ENCODE measurements at places on chromosomes 4 and X.
A peak's percentile ranks its signal among the peaks of the same experiment; 100 is the strongest.

DNA sequence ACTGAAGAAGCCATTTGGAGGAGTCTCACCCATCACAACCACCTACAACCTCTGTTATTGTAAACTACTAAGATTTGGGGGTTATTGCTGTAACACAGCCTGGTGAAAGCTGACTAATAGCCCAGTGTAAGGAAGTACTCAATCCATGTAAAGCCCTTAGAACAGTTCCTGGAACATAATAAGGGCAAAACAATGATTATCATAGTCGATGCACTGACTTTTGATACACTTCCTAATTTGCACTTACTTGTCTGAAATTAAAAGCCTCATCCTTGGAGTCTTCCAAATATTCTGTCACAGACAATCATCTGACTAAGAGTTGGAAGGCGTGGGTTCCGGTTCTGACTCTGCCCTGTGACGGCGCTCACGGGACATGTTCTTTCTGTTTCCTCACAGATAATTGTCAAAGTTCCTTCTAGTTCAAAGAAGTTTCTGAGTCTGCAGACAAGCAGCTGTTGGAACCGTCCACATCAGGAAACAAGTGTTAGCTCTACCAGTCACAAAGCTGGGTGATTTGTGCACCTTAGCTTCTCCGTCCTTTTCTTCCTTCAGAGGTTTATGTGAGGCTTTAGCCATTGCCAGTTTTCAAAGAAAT is 33.4 kb upstream of the RASGEF1B start:
- H3K4me1 ChIP-seq: peaks cover 7% of the 10 kb centered on the region
- H3K27me3 ChIP-seq: no peaks in the 10 kb centered on the region
- DNase-seq: no peak
- no peaks in the 10 kb centered on the region for H3K36me3 ChIP-seq
- no peak overlapping the region for H3K4me3 ChIP-seq

- no peaks in the 10 kb centered on the region for H3K27me3 ChIP-seq
- no peak for DNase-seq
- no peaks in the 10 kb centered on the region for H3K4me1 ChIP-seq
- peak overlapping the region; percentile 3 for H3K27ac ChIP-seq
These were observed 1071.2 kb upstream of the ADGRL3 start for GRCh38 chr4:60128888-60129287.

DNA sequence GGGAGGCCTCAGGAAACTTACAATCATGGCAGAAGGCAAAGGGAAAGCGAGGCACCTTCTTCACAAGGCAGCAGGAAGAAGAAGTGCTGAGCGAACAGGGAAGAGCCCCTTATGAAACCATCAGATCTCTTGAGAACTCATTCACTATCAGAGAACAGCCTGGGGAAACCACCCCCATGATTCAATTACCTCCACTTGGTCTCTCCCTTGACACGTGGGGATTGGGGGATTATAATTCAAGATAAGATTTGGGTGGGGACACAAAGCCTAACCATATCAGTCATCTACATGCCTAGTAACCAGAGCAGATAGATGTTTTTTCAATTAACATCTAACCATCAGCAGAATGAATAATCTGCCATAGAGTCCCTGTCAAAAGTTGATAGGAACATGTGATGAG is 30.4 kb downstream of the FAM13A start:
- no peak overlapping the region for H3K4me3 ChIP-seq
- no peak for DNase-seq
- no peak overlapping the region for H3K27ac ChIP-seq
- H3K36me3 ChIP-seq: no peaks in the 10 kb centered on the region

DNA sequence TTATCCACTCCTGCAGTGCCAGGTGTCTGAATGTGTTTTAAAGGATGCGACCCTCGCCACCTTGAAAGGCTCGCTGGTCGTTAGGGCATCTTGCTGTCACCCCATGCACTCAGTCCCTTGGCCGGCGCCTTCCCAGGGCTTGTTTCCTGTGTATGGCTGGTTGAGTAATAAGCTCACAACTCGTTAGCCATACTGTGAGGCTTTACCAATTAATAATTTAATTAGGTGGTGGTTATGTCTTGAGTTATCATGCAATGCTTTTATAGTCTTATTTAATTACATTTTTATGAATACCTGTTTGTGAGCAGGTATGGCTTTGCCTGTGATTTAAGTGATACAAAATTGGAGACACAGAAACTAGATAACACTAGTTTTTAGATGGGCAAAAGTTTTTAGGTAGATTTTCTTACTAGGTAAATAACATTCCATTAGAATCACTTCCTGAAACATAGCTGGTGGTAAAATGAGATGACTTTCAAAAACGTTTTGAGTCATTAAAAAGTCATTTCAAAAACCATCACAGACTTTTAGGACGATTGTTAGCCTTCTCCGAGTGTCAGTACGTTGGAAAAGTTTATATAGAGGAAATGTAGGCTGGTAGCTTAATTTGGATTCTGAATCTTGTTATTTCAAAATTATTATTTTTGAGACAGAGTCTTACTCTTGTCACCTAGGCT is 18.2 kb downstream of the PTTG2 start:
- no peak for DNase-seq
- H3K27me3 ChIP-seq: no peaks in the 10 kb centered on the region
- no peaks in the 10 kb centered on the region for H3K36me3 ChIP-seq
- H3K27ac ChIP-seq: peak overlapping the region; percentile 47
- peaks cover 16% of the 10 kb centered on the region for H3K4me1 ChIP-seq
- peak overlapping the region; percentile 44 for H3K4me3 ChIP-seq

GRCh38 chr4:52655506-52655905 is 3.6 kb downstream of the USP46 start:
- no peak overlapping the region for H3K27ac ChIP-seq
- no peak for DNase-seq
- peaks cover 18% of the 10 kb centered on the region for H3K4me1 ChIP-seq
- no peaks in the 10 kb centered on the region for H3K36me3 ChIP-seq

DNA sequence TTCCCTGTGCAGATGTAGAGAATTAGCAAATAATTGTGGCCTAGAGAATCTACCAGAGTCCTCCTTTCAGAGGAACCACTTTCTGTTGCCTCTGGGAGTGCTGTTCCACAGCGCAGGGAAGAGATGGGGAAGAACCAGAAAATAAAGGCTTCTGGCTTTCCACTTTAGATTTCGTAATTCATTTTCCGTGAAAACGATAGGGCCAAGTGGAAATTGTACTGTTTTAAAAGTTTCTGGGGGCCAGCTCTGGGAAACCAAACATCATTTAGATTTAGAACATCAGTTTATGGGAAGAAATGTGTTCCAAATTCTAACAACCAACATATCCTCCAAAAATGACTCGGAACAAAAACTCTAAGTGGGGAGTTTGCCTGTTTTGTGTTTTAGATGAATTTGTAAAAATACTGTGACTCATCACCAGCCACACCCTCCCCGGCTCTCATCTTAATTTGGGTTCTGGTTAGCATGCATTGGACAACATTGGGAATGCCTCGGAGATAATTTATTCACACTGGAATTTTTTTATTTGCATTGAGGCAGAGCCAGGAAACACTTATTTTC is 65.2 kb upstream of the LNX1 start:
- H3K4me1 ChIP-seq: peaks cover 3% of the 10 kb centered on the region
- H3K36me3 ChIP-seq: no peaks in the 10 kb centered on the region
- H3K27ac ChIP-seq: no peak overlapping the region

DNA sequence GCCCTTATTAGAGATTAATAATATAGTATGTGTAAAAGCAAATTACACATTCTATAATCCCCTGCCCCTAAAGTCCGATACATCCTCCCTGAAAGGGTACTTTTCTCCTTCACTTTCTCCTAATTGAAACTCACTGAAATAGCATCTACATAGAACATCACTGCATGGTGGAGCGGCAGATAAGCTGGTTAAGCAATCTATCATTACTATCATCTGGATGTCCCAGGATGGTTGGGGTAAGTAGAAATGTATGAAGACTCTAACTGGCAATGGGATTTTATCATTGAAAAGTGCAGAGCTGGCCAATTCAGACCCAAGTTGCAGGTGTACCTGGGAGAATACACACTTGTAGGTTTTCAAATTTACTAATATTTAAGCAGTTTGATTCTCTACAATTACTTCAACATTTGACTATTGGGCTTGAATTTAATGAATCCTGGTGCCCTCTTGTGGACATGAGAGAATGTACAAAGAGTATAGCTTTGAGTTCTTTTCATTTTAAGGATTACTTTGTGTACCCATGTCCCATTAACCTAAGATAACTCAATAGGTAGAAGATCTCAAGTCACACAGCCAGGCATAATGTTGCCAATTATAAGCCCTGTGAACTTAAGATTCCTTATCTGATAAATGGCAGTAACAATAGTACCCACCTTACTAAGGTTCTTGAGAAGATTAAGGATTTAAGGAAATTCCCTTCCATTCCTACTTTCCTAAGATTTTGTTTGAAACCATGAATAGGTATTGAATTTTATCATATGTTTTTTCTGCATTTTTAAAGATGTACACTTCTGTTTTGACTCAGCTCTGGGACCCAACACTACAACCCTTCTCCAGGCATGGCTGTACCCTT is 69.8 kb downstream of the SHROOM3 start:
- H3K4me1 ChIP-seq: no peaks in the 10 kb centered on the region
- H3K27me3 ChIP-seq: no peaks in the 10 kb centered on the region

- no peaks in the 10 kb centered on the region for H3K4me1 ChIP-seq
- H3K27me3 ChIP-seq: no peaks in the 10 kb centered on the region
- H3K4me3 ChIP-seq: no peak overlapping the region
- DNase-seq: no peak
These were observed 87.5 kb downstream of the PPP3CA start for GRCh38 chr4:101259876-101260275.

GRCh38 chrX:16589826-16590225 is 60.1 kb upstream of the S100G start:
- no peak overlapping the region for H3K27ac ChIP-seq
- H3K27me3 ChIP-seq: peaks cover 12% of the 10 kb centered on the region
- DNase-seq: no peak
- no peaks in the 10 kb centered on the region for H3K4me1 ChIP-seq
- H3K36me3 ChIP-seq: no peaks in the 10 kb centered on the region

DNA sequence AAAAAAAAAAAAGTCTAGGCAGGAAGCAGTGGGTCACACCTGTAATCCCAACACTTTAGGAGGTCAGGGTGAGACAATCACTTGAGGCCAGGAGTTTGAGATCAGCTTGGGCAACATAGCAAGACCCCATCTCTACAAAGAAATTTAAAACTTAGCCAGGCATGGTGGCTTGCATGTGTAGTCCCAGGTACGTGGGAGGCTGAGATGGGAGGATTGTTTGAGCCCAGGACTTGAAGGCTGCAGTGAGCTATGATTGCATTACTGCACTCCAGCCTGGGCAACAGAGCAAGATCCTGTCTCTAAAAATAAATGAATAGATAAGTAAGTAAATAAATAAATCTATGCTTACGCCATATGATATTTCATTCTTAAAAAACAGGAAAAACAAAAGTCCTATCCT is 65.3 kb downstream of the DHRSX start:
- H3K36me3 ChIP-seq: no peaks in the 10 kb centered on the region
- H3K27me3 ChIP-seq: no peaks in the 10 kb centered on the region
- no peak overlapping the region for H3K27ac ChIP-seq
- no peak for DNase-seq

- DNase-seq: no peak
- no peaks in the 10 kb centered on the region for H3K36me3 ChIP-seq
- no peak overlapping the region for H3K4me3 ChIP-seq
- no peaks in the 10 kb centered on the region for H3K27me3 ChIP-seq
- H3K27ac ChIP-seq: no peak overlapping the region
These were observed 81.0 kb downstream of the LNX1 start for GRCh38 chr4:53510321-53510720.

GRCh38 chrX:53312946-53313727 is 31.8 kb upstream of the IQSEC2 start:
- DNase-seq: no peak
- peak overlapping the region; percentile 29 for H3K27ac ChIP-seq
- peaks cover 41% of the 10 kb centered on the region for H3K27me3 ChIP-seq
- H3K4me3 ChIP-seq: no peak overlapping the region

DNA sequence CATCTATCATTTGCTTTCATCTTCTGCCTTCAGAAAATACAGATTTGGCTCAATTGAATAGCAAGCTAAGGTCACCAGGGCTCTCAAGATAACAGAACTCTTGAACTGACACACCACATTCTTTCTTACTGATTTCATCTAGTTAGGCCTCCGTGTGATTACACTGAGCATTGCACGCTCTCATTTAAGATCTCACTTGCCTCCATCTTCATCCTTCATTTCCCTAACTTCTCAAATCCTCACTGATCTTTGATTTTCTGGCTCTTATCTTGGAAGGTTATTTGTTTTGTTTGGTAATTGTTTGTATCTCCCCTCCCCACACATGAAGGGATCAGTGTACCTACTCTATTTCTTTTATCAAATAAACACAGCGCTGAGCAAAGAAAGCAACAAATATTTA is 47.7 kb downstream of the MANBA start:
- no peak for DNase-seq
- no peak overlapping the region for H3K27ac ChIP-seq
- H3K27me3 ChIP-seq: no peaks in the 10 kb centered on the region
- no peaks in the 10 kb centered on the region for H3K4me1 ChIP-seq

GRCh38 chr4:147056940-147057610 is 111.4 kb upstream of the TTC29 start:
- H3K27me3 ChIP-seq: no peaks in the 10 kb centered on the region
- peak overlapping the region; percentile 72 for H3K27ac ChIP-seq
- H3K4me1 ChIP-seq: no peaks in the 10 kb centered on the region
- DNase-seq: no peak
- peak overlapping the region; percentile 25 for H3K4me3 ChIP-seq

GRCh38 chr4:76035141-76035540 is 729 bp downstream of the CXCL11 start:
- no peaks in the 10 kb centered on the region for H3K36me3 ChIP-seq
- no peaks in the 10 kb centered on the region for H3K27me3 ChIP-seq
- DNase-seq: peak; percentile 68
- no peak overlapping the region for H3K4me3 ChIP-seq
- no peak overlapping the region for H3K27ac ChIP-seq
- H3K4me1 ChIP-seq: no peaks in the 10 kb centered on the region

DNA sequence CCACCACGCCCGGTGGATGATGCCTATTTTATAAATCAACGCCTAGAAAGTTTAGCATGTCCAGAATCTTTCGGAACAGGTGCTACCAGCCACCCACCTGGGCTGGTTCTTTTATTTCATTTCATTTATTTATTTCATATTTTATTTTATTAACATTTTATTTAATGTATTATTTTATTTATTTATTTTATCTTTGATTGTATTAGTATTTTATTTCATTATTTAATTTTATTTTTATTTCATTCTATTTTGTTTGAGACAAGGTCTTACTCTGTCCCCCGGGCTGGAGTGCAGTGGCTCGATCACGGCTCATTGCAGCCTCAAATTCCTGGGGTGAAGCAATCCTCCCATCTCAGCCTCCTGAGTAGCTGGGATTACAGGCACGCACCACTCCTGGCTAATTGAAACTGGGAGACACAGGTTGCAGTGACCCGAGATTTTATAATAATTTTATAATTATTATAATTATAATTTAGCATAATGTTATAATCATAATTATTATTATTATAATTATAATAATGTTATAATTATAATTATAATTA is 187.2 kb downstream of the SHOX start:
- no peaks in the 10 kb centered on the region for H3K27me3 ChIP-seq
- H3K36me3 ChIP-seq: no peaks in the 10 kb centered on the region
- no peak for DNase-seq
- H3K4me1 ChIP-seq: no peaks in the 10 kb centered on the region
